ENCODE measurements at places on chromosomes 7 and 10. TPM values are rescaled to one million over a fixed set of nuclear protein-coding genes. Genes with fewer than 3 reads are reported as not detected.

The PRR15 gene
- total RNA-seq = 0.41 TPM

DNA sequence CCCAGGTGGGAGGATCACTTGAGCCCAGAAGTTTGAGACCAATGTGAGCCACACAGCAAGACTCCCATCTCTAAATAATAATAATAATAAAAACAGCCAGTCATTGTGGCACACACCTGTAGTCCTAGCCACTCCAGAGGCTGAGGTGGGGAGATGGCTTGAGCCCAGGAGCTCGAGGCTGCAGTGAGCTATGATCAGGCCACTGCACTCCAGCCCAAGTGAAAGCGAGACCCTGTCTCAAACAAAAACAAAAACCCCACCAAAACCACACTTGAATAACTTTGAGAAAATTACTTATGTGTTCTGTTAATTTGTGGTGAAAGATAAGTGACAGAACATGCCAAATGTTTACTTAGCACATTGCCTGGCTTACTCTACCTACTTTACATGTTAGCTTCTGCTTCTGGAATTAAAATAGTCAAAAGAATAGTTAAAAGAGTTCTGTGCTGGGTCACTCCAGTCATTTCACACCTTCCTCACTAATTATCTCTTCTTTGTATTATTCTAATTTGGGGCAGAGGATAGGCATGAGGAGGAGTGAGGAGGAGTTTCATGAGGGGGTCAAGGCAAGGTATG, 9.8 kb downstream of the TMEM60 start:
- H3K27ac ChIP-seq = no peak overlapping the region
- peaks cover 2% of the 10 kb centered on the region for H3K4me1 ChIP-seq
- H3K4me3 ChIP-seq = no peak overlapping the region
- DNase-seq = no peak

DNA sequence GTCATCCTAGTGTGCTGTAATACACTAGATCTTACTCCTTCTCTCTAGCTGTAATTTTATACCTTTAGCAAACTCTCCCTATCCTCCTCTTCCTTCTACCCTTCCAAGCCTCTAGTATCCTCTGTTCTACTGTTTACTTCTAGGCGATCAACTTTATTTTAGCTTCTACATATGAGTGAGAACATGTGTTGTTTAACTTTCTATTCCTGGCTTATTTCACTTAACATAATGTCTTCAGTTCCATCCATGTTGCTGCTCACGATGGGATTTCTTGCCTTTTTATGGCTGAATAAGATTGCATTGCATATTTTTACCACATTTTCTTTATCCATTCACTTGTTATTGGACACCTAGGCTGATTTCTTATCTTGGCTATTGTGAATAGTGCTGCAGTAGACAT, 318.6 kb downstream of the MALRD1 start:
- no peak for DNase-seq
- H3K4me1 ChIP-seq = no peaks in the 10 kb centered on the region
- H3K36me3 ChIP-seq = no peaks in the 10 kb centered on the region
- H3K27ac ChIP-seq = no peak overlapping the region

DNA sequence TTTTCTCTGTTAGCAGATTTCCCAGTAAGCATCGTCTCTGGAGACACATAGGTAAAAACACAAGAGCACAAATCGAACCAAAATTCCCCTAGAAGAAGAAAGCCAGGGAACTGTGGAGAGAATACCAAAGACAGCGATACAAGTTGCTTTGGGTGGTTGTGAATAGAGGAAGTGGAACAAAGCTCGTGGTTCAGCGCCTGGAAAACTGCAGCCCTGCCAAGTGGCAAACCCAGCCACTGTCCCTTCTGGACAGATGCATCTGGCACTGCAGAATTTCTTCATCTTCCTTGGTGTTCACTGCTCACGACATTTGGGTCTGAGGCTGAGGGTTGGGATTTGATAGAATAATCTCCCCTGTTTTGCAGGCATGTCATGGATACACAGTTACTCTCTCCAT, 733.8 kb downstream of the PARD3 start:
- H3K27me3 ChIP-seq = peaks cover 2% of the 10 kb centered on the region
- H3K36me3 ChIP-seq = peaks cover 4% of the 10 kb centered on the region
- peaks cover 8% of the 10 kb centered on the region for H3K4me1 ChIP-seq
- no peak overlapping the region for H3K27ac ChIP-seq
- DNase-seq = no peak

The NKX6-2 gene
- 0.32 TPM for total RNA-seq

GRCh38 chr10:35025916-35026315, 64.2 kb downstream of the CUL2 start:
- DNase-seq = no peak
- H3K36me3 ChIP-seq = peaks cover 11% of the 10 kb centered on the region
- no peaks in the 10 kb centered on the region for H3K4me1 ChIP-seq
- no peak overlapping the region for H3K27ac ChIP-seq
- H3K4me3 ChIP-seq = no peak overlapping the region

DNA sequence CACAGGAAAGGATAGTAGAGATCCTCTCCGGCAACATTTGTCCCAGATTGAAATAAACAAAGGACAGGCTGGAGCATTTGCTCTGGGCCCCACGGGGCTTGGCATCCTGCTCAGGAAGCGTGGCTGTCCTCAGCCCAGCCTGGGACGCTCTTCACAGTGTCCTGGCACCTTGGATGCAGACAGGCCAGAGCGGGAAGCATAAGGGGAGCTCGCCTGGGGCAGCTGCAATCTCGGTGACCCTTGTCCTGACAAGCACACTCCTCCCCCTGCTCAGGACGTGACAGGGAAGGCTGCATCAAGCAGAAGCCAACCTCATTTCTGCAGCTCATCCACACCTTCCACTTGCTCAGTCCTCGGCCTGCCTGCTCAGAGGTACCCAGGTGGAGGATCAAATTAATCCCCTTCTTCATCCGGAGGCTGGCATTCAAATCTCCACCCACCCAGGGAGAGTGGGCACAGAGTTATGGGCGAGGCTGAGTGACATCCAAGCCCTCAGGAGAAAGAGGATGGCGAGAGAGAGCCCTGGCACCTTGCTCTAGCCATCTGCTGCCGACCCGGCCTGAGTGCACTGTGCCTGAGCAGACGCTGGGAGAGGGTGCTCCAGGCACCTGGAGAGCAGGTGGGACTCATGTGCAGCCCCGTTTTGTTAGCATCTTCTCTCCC, 47.6 kb downstream of the ABRAXAS2 start:
- H3K27me3 ChIP-seq = no peaks in the 10 kb centered on the region
- no peaks in the 10 kb centered on the region for H3K36me3 ChIP-seq
- peak overlapping the region; percentile 35 for H3K27ac ChIP-seq
- no peak overlapping the region for H3K4me3 ChIP-seq
- H3K4me1 ChIP-seq = no peaks in the 10 kb centered on the region

DNA sequence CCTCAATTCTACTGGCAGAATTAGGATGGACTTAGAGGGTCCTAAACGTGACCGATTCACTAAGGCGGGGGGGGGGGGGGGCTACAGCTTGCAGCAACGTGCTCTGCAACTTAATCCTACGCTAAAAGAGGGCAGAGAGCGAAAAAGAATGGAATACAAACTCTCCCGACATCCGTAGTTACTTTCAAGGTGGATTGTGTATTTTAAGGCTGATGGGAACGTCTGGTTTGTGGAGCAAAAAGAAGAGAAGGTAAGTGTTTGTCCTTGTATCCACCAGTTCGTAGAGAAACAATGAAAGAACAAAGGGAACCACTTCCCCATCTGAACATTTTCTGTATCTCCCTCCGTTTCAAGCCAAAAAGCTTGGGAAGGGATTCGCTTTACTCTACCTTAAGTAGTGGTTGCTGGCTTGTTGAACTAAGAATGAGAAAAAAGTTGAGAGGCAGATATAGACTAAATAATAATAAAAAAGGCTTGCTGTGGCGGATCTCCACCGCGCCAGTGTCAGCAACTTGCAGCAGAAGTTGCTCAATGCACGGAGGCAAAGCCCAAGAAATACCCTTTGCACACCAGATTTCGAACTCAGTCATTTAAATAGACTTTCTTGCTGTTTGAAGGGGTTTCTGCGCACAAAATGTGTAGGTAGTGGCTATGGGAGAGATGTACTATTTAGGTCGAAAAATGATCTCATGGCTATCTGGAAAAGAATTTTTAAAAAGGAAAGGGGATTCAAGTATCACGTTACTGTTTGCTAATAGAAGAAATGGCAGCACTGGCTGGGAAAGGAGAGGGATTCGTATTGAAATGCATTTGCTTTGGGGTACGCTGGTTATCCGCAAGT, 736 bp downstream of the SKIDA1 start:
- H3K36me3 ChIP-seq = no peaks in the 10 kb centered on the region
- H3K27ac ChIP-seq = peak overlapping the region; percentile 99
- no peak for DNase-seq

DNA sequence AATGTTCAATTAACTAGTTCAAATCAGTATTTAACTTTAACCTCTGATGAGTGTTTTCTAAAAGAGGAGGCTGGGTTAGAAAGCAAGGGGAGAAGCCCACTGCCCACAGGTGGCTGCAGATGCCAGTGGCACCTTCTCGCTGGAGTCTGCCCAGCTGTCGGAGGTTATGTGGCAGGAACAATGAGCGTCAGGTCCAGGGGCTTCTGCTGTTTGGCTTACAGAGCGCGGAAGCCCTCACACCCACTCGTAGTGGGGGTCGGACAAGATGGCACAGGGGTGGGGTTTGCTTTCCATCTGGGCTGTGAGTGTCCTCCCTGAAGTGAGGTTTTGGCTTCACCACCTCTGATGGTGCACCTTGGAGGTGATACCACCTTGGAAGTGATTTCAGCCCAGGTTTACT, 8.5 kb downstream of the DYNC2I1 start:
- H3K36me3 ChIP-seq = peaks cover 12% of the 10 kb centered on the region
- peaks cover 47% of the 10 kb centered on the region for H3K4me1 ChIP-seq
- no peaks in the 10 kb centered on the region for H3K27me3 ChIP-seq
- H3K27ac ChIP-seq = no peak overlapping the region

- H3K36me3 ChIP-seq = peaks cover 4% of the 10 kb centered on the region
- DNase-seq = no peak
- no peak within 1 kb of the TSS for H3K27ac ChIP-seq
- H3K4me3 ChIP-seq = no peak within 1 kb of the TSS
- H3K4me1 ChIP-seq = no peaks in the 10 kb centered on the region
- no peaks in the 10 kb centered on the region for H3K27me3 ChIP-seq
Observed at GRCh38 chr7:30751696-30752273, at the start of gene INMT. INMT (plus strand) TSS chr7:30752135; CDS start chr7:30752151, 16 bp downstream.

The ZP3 gene
- total RNA-seq = not detected

The ADARB2 gene
- 1.8 TPM for total RNA-seq

DNA sequence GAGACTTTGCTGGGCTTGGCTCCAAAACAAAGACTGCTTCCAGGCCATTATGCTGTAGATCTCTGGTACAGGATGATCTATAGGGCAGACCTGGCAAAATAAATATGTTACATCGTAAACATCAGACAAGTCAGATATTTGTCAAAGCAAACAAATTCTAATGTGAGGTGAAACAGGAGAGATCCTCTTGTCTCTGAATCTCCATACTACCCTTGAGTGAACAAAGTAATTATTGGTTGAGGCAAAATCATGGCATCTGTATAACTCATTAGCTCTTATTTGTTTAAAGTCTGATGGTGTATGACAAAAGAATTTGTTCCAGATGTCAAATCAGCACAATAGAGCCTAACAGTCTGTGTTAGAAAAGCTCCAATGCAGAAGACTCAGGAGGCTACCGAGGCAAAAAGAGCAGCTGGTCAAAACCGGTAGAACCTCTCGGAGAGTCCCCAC, 1291.5 kb downstream of the TYW1 start:
- H3K27ac ChIP-seq = no peak overlapping the region
- no peaks in the 10 kb centered on the region for H3K4me1 ChIP-seq
- no peaks in the 10 kb centered on the region for H3K36me3 ChIP-seq
- no peaks in the 10 kb centered on the region for H3K27me3 ChIP-seq
- DNase-seq = no peak
- no peak overlapping the region for H3K4me3 ChIP-seq

DNA sequence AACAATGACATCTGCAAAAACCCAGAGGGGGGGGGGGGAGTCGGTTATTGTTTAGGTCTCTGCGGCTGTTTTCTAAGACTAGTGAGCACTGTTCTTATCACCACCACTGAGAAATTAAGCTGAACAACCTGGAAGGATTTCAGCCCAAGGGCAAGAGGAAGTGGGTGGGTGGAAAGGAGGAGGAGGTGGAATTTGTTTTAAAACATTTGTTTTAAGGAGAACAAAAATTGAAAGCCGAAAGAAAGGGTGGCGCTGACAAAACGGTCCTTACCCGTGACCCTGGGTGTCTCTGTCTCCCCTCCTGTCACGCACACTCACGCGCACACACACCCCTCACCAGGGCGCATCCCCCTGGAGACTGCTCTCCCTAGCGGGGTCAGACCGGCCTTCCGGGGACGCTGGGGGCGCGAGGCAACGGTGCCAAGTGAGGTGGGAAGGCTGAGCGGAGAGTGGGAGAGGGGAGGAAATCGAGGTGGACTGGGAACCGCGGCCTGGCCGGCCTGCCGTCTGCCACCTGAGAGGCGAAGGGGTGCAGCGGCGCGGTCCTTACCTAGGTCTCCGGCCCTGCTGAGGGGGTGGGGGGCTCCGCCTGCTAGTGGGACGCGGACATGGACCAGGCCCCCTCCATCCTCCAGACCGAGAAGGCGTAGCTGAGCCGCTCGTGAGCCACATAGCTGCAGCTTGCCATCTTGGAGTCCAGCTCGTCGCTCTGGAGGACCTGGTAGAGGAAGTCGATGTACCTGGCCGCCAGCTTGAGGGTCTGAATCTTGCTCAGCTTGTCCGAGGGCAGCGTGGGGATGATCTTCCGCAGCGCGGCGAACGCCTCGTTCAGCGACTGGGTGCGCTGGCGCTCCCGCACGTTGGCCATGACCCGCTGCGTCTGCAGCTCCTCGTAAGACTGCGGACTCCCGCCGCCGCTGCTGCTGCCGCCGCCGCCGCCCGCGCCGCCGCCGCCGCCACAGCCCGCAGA, 1.0 kb downstream of the TWIST1 start:
- H3K4me3 ChIP-seq = peak overlapping the region; percentile 87
- no peak for DNase-seq
- peaks cover 17% of the 10 kb centered on the region for H3K4me1 ChIP-seq
- H3K36me3 ChIP-seq = no peaks in the 10 kb centered on the region
- no peak overlapping the region for H3K27ac ChIP-seq

- DNase-seq = no peak
- no peaks in the 10 kb centered on the region for H3K27me3 ChIP-seq
- no peak overlapping the region for H3K27ac ChIP-seq
- H3K36me3 ChIP-seq = no peaks in the 10 kb centered on the region
Observed at GRCh38 chr10:3709456-3710060, 75.5 kb downstream of the KLF6 start.

DNA sequence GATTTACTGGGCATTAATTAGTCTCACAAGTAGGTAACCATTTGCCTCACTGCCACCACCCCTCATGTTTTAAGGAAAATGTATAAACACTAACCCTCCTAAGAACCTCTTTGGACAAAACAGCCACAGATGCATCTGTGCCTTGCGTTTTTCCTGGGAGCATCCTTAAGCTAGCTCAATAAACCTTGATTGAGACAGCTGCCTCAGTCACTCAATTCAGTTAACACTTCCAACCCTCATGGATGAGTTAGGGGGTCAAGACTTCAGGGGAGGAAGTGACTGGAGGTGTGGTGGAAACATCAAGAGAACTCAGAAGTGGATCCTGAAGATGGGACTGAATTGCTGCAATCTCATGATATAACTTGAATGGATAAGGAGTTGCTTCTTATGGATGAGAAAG, 31.5 kb downstream of the CUL2 start:
- DNase-seq = no peak
- H3K4me1 ChIP-seq = peaks cover 3% of the 10 kb centered on the region
- peak overlapping the region; percentile 67 for H3K27ac ChIP-seq
- no peaks in the 10 kb centered on the region for H3K27me3 ChIP-seq
